NCI-H510A (cell line): ENCODE measurements at places on chromosomes 12 and 14.

- no peak for DNase-seq
Measured at GRCh38 chr12:96070670-96071279, 35.4 kb upstream of the LTA4H start.

DNA sequence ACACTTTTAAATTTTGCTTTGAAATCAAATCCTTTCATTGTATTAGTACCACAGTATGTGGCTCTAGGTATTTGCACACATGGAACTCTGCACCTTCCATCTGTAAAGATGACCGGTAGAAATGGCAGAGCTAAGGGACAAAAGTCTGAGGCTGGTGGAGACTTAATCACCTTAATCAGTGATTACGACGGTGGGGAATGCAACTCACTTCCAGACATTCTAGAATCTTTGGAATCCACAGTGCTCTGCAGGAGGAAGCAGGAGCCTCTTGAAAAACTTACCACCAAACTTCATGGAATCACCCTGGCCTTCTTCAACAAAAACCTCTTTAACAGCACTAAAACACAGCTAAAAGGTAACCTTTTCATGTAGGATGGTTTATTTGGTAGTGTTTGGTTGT, 3.9 kb upstream of the DACT1 start:
- no peak for DNase-seq

GRCh38 chr12:11891346-11891745, 179.4 kb upstream of the BCL2L14 start:
- DNase-seq = no peak

DNA sequence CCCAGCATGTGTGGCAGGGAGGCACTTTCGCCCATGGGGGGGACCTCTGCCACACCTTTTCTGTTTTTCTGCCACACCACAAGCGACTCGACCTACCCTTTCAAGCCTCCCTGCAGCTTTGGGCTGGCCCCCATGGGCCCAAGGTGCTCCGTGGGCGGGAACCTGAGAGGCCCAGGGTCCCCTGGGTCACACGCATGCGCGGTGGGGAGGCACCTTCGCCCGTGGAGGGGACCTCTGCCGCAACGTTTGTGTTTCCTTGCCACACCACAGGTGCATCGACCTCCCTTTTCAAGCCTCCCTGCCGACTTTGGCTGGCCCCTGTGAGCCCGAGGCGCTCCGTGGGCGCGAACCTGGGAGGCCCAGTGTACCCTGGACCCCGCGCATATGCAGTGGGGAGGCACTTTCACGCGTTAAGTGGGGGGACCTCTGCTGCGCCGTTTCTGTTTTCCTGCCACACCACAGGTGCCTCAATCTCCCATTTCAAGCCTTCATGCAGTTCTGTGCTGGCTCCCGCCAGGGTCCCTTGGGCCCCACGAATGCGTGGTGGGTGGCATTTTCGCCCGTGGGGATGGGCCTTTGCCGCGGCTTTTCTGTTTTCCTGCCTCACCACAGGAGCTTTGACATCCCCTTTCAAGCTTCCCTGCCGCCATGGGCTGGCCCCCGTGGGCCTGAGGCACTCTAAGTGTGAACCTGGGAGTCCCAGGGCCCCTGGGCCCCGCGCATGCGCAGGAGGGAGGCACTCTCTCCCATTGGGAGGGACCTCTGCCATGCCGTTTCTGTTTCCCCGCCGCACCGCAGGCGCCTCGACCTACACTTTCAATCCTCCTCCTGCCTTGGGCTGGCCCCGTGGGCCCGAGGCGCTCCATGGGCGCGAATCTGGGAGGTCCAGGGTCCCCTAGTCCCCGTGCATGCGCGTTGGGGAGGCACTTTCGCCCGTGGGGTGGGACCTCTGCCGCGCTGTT, 332.2 kb downstream of the ALG10 start:
- DNase-seq = no peak

- DNase-seq = no peak
Measured at GRCh38 chr14:21263284-21264024, 5.8 kb downstream of the HNRNPC start.

- DNase-seq = no peak
Measured at GRCh38 chr12:108948367-108948766, 68.5 kb downstream of the DAO start.

GRCh38 chr14:67759916-67760315, 56.5 kb downstream of the ZFYVE26 start:
- no peak for DNase-seq
